Adipocyte (in vitro differentiated cells): ENCODE measurements at places on chromosomes 1 and 21.

DNA sequence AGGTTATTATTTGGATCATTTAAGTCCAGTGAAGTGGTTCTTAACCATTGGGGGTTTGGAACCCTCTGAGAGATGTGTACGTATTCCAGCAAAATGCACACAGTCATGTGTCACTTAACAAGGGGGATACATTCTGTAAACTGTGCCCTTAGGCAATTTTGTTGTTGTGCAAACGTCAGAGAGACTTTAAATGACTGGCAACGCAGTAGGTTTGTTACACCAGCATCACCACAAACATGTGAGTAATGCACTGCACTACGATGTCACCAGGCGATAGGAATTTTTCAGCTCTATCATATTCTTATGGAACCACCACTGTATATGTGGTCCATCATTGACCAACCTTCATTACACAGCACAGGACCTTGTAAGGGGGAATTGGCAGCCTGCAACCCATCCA is 11.9 kb downstream of the AHCYL1 start:
- no peak for DNase-seq

DNA sequence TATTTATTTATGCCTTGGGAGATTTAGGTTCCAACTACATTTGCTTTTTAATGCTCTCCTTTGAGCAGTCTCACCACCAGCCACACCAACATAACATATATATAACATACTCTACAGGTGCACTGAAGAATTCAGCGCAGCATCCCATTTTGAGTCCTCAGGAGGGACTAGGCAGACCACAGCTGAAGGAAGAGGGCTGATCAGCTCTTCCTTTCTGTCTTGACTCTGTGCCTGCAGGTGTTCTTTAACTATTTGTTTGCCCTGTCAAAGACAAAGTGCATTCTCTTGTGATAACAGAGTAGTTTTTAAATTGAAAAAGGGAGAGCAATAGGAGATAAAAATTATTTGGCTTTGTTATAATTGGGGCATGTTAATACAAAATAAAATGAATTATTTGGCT is 17.0 kb downstream of the HIPK1 start:
- DNase-seq = no peak

- no peak for DNase-seq
Measured at GRCh38 chr1:110428946-110429345, 21.5 kb upstream of the LAMTOR5 start.

DNA sequence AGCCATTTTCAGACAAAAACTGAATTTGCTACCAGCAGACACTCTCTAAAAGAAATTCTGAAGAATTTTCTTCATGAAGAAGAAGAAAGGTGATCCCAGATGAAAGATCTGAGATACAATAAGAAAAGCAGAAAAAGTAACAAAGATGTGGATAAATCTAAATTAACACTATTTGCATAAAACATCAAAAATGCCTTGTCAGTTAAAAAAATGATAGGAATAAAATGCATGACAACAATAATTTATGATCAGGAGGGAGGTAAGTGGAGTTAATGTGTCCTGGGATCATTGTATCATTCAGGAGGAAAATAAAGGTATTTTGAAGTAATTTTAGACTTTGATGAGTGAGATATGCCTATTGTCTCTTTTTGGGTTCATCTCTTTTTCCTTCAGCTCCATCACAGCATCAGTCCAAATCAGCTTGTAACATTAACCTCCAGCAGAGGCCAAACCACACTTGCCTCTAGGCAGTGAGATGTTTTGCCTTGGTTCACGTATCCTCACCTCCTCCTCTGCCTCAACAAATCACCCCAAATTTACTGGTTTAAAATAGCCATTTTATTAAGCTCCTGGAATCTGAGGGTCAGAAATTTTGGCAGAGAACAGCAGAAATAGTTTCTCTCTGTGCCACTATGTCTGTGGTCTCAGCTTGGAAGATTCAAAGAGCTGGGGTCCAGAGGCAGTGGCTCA is 76.9 kb upstream of the HIVEP3 start:
- DNase-seq = no peak

- DNase-seq = peak; percentile 8
Measured at GRCh38 chr1:100443811-100444571, 91.7 kb downstream of the CDC14A start.

DNA sequence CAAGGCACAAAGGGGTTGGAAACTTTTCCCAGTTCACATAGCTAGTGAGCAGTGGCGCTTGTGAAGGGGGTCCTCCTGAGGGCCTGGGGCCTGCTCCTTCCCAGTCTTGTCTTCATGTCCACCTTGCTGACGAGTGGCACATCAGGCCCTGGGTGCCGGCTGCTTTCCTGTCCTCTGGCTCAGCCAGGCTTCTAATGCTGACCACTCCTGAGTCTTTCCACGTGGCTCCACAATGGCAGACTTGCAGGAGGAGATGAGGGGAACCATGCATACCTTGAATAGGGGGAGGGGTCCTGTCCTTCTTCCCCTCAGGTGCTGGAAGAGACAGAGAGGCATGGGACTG is 38.7 kb downstream of the MAPKAPK2 start:
- no peak for DNase-seq

- peak; percentile 50 for DNase-seq
Measured at GRCh38 chr21:41481191-41481590, 26.8 kb downstream of the TMPRSS2 start.

DNA sequence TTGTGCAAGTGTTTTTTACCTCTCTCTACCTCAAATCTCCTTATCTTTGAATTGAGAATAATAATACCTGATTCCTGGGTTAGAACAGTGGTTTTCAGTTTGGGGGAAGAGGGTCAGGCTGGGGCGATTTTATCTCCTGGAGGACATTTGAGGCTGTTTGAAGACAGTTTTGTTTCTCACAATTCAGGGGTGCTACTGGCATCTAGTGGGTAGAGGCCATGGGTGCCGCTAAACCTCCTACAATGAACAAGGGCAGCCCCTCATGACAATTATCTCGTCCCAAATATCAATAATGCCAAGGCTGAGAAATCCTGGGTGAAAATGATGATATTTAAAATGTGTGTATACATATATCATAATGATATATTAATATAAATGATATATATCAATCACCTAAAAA is 139.1 kb upstream of the USH2A start:
- DNase-seq = no peak

GRCh38 chr21:46570119-46570518 is 34.8 kb downstream of the S100B start:
- DNase-seq = no peak

GRCh38 chr1:7209336-7209735 is 424.1 kb downstream of the CAMTA1 start:
- no peak for DNase-seq

DNA sequence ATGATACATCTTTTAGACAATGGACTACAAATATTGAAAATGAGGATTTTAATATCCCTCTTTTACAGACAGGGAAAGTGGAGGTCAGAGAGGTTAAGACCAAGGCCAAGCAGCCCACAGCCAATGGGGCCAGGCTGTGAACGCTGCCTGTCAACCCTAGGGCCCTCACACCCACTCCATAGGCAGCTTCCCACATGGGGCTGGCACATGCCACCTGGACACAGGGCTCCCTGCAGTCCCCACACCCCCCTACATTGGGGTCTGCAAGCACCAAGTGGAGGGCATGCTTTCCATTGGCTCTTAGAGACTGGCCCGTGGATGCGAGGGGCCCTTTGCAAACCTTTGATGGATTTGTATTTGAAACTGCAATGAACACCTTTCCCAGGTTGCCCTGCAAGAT is 348.5 kb upstream of the VAMP3 start:
- no peak for DNase-seq

DNA sequence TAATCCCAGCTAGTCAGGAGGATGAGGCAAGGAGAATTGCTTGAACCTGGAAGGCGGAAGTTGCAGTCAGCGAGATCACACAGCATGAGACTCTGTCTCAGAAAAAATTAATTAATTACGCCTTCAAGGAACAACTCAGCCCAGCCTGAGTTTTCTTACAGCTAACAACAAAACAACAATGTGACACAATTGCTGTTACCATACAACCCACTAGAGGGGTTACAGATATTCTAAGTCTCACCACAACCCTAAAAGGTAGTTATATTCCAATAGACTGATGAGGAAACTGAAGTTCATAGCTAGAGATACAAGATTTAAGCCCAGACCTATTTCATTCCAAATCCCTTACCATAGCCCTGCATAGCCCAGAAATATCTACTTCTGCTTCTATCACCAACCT is 2.9 kb upstream of the LRRC8C start:
- DNase-seq = no peak

GRCh38 chr21:29892379-29892778 is 47.4 kb downstream of the GRIK1 start:
- DNase-seq = no peak
